Left kidney (tissue), 8 donors: ENCODE measurements at places on chromosomes 7 and 10. TPM values are rescaled to one million over a fixed set of nuclear protein-coding genes. Genes with fewer than 3 reads are reported as not detected.

DNA sequence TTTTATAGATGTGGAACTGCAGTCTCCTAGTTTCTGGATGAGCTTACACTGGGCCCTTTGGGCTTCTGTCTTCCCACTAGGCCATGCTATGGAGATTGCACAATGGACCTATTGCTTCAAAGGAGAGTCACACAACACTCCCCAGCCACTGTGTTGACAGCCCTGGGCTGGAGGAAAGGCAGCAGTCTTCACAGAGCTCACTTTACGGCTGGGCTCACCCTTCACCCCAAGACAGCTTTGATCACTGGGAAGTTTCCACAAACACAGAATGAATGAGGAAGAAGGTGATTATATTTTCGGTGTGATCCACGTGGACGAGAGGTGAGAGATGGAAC lies 92.7 kb upstream of the GDF10 start:
- no peak for DNase-seq

- no peak for DNase-seq
Observed at GRCh38 chr7:159026271-159027055, 118.2 kb downstream of the VIPR2 start.

DNA sequence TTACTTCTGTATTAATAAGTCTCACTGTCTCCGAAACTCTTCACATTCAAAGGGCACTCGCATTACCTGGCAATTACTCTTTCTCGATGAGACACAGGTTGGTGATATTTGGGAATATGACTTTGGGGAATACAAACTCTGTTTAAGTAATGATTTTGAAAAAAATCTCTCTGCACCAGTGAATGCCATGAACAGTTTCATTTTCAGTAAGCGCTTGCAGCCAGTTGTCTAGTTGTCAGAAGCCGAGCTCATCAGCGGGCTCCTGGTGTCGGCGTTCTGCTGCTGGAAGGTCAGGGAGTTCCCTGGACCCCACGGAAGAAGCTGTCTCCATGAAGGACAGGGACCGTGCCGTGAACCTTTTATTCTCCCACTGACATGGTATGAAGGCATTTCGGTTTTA lies 57.7 kb downstream of the PTPRE start:
- DNase-seq: no peak

DNA sequence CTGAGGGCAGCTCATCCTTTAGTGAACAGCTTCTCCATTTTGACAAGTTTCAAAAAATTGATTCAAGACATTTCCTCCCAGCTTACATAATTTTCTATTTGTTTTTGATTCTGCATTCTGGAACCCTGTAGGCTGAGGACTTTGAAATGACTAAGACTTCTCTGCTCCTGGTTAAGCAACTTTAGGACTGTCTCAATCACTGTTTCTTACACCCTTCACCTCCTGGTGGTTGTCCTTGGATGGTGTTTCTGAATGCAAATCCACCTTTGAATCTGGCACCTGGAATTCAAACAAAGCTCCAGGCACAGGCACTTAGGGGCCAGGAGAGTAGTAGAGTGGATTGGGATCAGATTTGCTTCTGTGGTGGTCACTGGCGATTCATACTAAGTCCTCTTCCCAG lies 595.5 kb downstream of the LRMDA start:
- DNase-seq: no peak

DNA sequence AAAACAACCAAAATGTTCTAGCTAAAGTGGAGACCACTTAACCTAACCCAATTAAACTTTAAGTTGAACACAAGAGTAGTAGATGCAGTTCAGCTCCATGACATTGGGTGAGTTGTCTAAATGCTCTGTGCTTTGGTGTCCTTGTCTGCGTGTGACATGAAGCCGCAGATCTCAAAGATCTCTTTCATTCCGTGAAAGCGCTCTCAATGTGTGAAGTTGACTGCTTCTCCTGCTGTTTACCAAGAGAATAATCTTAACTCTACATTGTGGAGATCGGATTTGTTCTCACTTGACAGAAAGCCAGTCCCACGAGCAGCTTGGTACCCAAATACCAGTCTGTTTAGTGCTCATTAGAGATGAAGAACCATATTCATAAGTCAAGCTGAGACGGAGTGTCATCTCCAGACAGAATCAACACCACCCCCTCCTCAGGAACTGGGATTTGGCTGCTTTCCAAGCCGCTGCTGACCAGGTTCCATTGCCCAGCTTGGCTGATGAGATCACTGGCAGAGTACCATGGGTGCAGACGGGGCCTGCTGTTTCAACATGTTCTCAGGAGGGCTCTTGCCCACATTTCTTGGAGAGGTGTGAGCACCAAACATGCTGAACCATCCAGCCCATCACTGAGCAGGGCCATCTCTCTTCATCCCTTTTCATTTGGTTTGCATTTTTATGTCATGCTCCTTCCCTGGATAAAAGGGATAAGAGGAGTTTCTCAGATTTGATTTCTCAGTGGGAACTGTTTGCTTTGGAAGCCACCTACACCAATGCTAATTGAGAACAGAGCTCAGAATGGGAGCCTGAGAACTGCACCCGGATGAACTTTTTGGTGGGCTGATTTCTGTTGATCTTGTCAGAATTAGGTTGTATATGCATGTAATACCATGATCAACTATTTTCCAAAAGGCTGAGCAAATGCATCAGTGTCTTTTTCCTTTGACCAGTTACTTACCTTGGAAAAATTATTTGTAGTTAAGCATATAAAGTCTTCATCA lies 95.8 kb upstream of the AGBL3 start:
- DNase-seq: no peak

GRCh38 chr10:2225609-2226008 lies 488.3 kb upstream of the ADARB2 start:
- DNase-seq: no peak

- DNase-seq: no peak
Observed at GRCh38 chr10:19904202-19904661, 88.0 kb downstream of the PLXDC2 start.

IL2RA gene
- 0.05 TPM for polyA plus RNA-seq

DNA sequence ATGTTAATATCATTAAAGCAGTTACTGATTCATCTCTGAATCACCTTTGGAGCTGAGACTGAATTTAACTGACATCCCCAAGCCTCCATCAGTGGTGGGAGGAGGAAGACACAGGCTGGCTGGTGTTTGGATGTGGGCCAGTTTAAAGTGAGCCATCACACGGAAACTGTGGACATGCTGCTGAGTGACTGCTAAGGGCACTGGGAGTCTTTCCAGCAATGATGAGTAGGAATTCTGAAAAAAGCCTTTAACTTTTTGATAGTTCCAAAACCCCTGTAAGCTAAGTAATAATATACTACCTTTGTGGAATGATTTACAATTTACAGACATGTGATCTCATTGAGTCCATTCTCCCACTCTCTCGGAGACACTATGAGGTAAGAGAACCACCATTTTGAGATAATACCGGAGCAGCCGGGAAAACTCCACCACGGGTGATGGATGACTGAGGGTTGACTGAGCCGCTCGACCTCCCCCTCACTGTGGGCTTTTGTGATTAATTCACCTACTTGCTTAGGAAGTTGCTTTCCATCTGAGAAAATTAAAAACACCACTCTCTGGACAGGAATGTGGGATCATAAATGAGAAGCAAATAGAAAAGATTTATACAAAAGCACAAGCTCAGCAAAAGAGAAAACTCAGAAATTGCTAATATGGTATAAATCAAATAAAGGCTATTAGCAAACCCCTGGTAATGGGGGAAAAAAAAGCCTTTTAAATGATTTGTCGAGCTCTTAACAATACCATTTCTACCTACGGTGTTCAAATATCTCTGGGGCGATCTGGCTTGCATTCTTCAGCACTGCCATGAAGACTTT lies 194.8 kb downstream of the FANK1 start:
- DNase-seq: no peak
